Hepatocyte (in vitro differentiated cells): ENCODE measurements at places on chromosomes 3 and 15. TPM values are rescaled to one million over a fixed set of nuclear protein-coding genes. Genes with fewer than 3 reads are reported as not detected.

CLRN1 gene
- total RNA-seq: not detected in 2 replicates

TMEM212 gene
- total RNA-seq: not detected in 2 replicates

KCNMB2 gene
- total RNA-seq: 0.52 and 2.4 TPM in 2 replicates

CD200R1 gene
- total RNA-seq: 0.20 and 0.93 TPM in 2 replicates

DAZL gene
- 0.33 TPM in 1 of 2 replicates, not detected in the other for total RNA-seq
